K562 (cell line): ENCODE measurements at places on chromosomes 11 and 22.

GRCh38 chr22:20591660-20592310, 84.4 kb downstream of the MED15 start:
- no peak overlapping the region for H3K27ac ChIP-seq
- H3K36me3 ChIP-seq: peaks cover 8% of the 10 kb centered on the region; the same call in 2 of the 3 replicates
- peak; percentile 74 for DNase-seq
- no peaks in the 10 kb centered on the region for H3K4me1 ChIP-seq
- no peak overlapping the region for H3K4me3 ChIP-seq

DNA sequence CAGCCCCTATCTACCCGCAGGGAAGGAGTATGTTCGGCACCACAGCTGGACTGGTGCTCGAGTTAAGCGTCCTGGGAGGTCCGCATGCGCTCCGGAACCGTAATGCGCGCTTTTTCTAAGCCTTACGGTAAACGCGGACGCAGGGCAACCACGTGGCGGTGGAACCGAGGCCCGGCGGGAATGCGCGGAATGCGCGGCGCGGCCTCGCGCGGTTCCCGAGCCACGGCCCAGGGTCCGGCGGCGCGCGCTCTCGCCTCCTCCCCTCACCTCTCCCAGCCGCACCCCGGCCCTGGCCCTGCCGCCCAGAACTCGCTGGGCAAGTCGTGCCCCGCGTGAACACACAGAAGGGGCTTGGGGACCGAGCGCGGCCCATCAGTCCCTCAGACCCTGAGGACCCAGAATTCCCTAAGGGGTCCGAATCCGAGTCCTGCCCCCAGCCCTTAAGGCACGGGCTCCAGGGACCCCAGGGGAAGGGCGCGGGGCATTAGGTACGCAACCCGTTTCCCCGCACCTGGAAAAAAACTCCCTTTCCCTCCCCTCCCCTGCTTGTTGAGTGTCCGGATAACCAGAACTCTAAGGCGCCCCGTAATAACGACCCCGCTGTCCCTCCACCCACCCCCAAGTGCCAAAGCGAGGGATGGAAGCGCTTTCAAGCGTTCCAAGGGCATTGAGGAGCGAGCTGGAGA, 4.3 kb upstream of the CCND1 start:
- H3K36me3 ChIP-seq: no peaks in the 10 kb centered on the region
- no peak overlapping the region for H3K27ac ChIP-seq
- H3K4me1 ChIP-seq: peaks cover 4% of the 10 kb centered on the region; the same call in 1 of the 3 replicates

DNA sequence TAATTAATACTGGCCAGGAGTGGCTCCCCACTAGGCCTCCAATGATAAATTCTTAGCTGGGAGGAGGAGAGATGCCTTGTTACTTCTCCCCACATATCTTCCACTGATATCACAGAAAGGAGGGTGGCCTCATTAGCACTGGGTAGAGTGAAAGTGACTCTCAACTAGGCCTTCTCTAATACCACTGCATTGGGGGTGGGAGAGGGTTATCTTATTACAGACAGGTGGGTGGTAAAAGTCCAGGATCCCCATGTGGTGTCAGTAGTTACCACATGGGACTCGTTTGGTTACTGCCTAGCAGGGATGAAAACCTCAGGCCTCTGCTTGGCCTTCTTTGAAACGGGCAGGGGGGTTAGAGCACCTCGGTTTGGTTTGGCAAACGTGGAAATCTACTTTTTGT, 167.3 kb downstream of the UVRAG start:
- H3K27me3 ChIP-seq: no peaks in the 10 kb centered on the region
- peaks cover 5% of the 10 kb centered on the region for H3K4me1 ChIP-seq
- H3K36me3 ChIP-seq: peaks cover 16% of the 10 kb centered on the region; the same call in 2 of the 3 replicates
- peak; percentile 49 for DNase-seq
- H3K27ac ChIP-seq: no peak overlapping the region

- no peak overlapping the region for H3K4me3 ChIP-seq
- DNase-seq: no peak
- H3K27ac ChIP-seq: no peak overlapping the region
- peaks cover 54% of the 10 kb centered on the region for H3K27me3 ChIP-seq
These were observed 26.1 kb upstream of the KRTAP5-6 start for GRCh38 chr11:1670905-1671371.

DNA sequence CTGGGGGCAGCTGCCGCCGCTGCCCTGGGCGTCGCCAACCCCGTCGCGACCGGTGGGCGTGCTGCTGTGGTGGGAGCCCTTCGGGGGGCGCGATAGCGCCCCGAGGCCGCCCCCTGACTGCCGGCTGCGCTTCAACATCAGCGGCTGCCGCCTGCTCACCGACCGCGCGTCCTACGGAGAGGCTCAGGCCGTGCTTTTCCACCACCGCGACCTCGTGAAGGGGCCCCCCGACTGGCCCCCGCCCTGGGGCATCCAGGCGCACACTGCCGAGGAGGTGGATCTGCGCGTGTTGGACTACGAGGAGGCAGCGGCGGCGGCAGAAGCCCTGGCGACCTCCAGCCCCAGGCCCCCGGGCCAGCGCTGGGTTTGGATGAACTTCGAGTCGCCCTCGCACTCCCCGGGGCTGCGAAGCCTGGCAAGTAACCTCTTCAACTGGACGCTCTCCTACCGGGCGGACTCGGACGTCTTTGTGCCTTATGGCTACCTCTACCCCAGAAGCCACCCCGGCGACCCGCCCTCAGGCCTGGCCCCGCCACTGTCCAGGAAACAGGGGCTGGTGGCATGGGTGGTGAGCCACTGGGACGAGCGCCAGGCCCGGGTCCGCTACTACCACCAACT, 1.0 kb downstream of the FUT4 start:
- H3K27me3 ChIP-seq: no peaks in the 10 kb centered on the region
- H3K27ac ChIP-seq: peak overlapping the region; percentile 95
- H3K36me3 ChIP-seq: peaks cover 13% of the 10 kb centered on the region; the same call in 2 of the 3 replicates
- DNase-seq: no peak
- H3K4me1 ChIP-seq: peaks cover 27% of the 10 kb centered on the region
- peak overlapping the region; percentile 71 for H3K4me3 ChIP-seq

- no peaks in the 10 kb centered on the region; the same call in 1 of the 2 replicates for H3K4me1 ChIP-seq
- H3K27ac ChIP-seq: no peak overlapping the region
- H3K4me3 ChIP-seq: no peak overlapping the region
- no peaks in the 10 kb centered on the region; the same call in 2 of the 3 replicates for H3K27me3 ChIP-seq
These were observed 13.2 kb upstream of the APOL6 start for GRCh38 chr22:35634943-35635540.

- no peaks in the 10 kb centered on the region for H3K36me3 ChIP-seq
- no peaks in the 10 kb centered on the region for H3K27me3 ChIP-seq
- no peak overlapping the region for H3K4me3 ChIP-seq
- no peak overlapping the region for H3K27ac ChIP-seq
- DNase-seq: no peak
These were observed 7.5 kb upstream of the SOX10 start for GRCh38 chr22:37991731-37992442.

GRCh38 chr11:118156531-118157185, 4.0 kb upstream of the SCN4B start:
- no peak overlapping the region for H3K27ac ChIP-seq
- no peaks in the 10 kb centered on the region for H3K36me3 ChIP-seq
- no peak overlapping the region for H3K4me3 ChIP-seq

DNA sequence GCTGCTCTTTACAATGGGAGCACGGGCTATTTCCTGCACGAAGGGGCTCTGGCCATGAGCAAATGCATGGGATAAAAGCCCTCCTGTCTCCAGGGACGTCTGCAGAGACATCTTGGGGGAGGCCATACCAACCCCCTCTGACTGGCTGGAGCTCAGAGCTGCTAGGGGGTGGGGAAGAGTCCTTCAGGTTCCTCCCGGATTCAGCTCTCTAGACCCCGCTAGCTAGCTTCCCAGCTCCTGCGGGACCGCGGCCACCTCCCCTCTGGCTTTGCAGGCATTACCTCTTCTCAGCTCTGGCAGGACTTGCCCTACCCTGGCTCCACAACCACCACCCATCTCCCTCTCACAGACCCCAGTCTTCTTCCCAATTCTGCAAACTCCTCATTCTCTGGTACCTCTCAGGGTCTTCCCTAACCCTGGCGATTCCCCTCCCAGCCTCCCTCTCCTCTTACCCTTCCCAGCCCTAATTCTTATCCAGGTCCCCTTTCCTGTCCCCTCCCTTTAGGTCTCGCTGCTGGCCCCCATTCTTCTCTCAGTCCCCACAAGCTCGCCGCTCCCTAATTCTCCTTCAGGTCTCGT, 802 bp downstream of the SYT13 start:
- no peak for DNase-seq
- no peak overlapping the region for H3K27ac ChIP-seq
- H3K27me3 ChIP-seq: peaks cover 23% of the 10 kb centered on the region
- no peaks in the 10 kb centered on the region for H3K4me1 ChIP-seq
- no peaks in the 10 kb centered on the region for H3K36me3 ChIP-seq

- H3K4me1 ChIP-seq: peaks cover 5% of the 10 kb centered on the region
- peaks cover 56% of the 10 kb centered on the region for H3K36me3 ChIP-seq
- no peaks in the 10 kb centered on the region for H3K27me3 ChIP-seq
- DNase-seq: no peak
- H3K27ac ChIP-seq: no peak overlapping the region
- H3K4me3 ChIP-seq: no peak overlapping the region
These were observed 9.4 kb downstream of the TOB2 start for GRCh38 chr22:41437198-41437597.

GRCh38 chr22:38462960-38463784, 4.7 kb upstream of the KDELR3 start:
- no peak overlapping the region for H3K4me3 ChIP-seq
- peaks cover 22% of the 10 kb centered on the region; the same call in 2 of the 3 replicates for H3K4me1 ChIP-seq
- H3K36me3 ChIP-seq: no peaks in the 10 kb centered on the region
- no peak overlapping the region for H3K27ac ChIP-seq
- H3K27me3 ChIP-seq: no peaks in the 10 kb centered on the region

GRCh38 chr11:96817482-96818399, 427.9 kb downstream of the JRKL start:
- H3K4me3 ChIP-seq: no peak overlapping the region
- H3K27me3 ChIP-seq: no peaks in the 10 kb centered on the region

GRCh38 chr11:79122759-79123158, 318.1 kb downstream of the TENM4 start:
- no peak overlapping the region for H3K4me3 ChIP-seq
- H3K27me3 ChIP-seq: no peaks in the 10 kb centered on the region
- no peak for DNase-seq
- H3K4me1 ChIP-seq: no peaks in the 10 kb centered on the region

DNA sequence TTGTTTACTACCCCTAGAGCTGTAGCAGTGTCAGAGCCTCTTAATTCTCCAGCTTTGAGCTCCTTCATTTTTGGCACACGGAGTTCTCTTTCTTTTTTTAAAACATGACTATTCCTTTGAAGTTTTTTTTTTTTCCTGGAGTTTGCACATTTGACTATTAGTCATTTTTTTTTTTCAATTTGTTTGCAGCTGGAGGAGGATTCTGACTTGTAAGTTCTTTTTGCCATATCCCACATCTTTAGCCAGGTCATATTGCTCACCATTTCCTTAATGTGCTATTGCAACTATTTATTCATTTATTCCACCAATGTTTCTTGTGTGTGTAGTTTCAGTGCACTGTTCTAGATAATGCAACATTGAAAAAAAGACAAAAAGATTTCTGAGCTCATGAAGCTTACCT, 166.3 kb upstream of the ARHGAP20 start:
- no peaks in the 10 kb centered on the region for H3K4me1 ChIP-seq
- H3K27ac ChIP-seq: no peak overlapping the region
- DNase-seq: no peak
- no peaks in the 10 kb centered on the region for H3K27me3 ChIP-seq
- H3K4me3 ChIP-seq: no peak overlapping the region

DNA sequence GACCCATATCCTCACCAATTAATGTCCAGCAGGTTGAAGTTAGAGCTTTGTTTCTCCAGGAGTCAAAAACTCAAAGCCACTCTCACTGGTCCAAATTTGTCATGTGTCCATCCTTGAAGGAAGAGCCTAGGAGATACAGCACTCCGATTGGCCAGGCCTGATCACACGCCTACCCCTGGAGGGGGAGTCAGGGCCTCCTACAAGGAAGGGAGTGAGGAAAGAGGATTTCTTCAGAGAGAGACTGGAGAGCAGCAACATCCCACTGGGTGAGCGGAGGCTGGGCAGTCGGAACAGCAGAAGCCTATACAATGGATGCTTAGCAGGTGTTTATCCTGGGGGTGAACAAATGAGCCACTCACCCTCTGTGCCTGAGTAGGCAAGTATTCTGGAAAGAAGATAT, 113.9 kb downstream of the TRIM29 start:
- no peaks in the 10 kb centered on the region for H3K4me1 ChIP-seq
- no peaks in the 10 kb centered on the region for H3K36me3 ChIP-seq
- DNase-seq: no peak
- H3K4me3 ChIP-seq: no peak overlapping the region
- H3K27ac ChIP-seq: no peak overlapping the region

DNA sequence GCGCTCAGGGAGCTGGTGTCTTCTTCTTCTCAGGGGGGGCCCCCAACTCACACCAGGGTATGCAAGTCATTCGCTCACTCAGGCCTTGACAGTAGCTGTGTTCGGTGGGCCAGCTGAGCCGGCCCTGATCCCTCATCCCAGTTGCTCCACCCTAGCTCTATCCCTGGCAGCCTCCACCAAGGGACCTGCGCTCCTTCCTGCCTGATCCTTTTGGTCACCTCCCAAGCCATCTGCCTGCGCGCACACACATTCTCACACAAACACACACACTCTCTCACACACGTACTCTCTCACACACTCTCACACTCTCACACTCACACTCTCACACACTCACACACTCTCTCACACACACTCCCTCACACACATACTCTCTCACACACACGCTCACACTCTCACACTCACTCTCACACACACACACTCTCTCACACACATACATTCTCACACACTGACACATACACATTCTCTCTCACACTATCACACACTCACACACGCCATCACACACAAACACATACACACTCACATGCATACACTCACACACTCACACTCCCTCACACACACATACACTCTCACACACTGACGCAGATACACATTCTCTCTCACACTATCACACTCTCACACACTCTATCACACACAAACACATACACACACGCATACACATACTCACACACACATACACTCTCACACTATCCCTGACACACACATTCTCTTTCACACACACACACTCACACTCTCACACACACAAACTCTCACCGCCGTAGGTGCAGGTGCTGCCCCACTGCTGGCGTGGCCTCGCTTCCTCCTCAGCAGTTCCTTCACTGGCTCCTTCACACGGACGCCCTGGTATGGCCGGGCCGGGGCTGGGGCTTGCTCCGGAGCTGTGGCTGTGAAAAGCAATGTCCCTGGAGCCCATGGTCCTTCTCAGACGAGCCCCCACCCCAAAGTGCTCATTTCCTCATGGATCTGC, 20.8 kb downstream of the POU2AF1 start:
- H3K27me3 ChIP-seq: peaks cover 5% of the 10 kb centered on the region; the same call in 1 of the 2 replicates
- H3K27ac ChIP-seq: no peak overlapping the region
- no peaks in the 10 kb centered on the region for H3K36me3 ChIP-seq
- no peaks in the 10 kb centered on the region for H3K4me1 ChIP-seq
- no peak overlapping the region for H3K4me3 ChIP-seq
- no peak for DNase-seq
